ENCODE measurements at places on chromosomes 16 and 17.
A peak's percentile ranks its signal among the peaks of the same experiment; 100 is the strongest.

GRCh38 chr16:75250809-75251279 lies 580 bp downstream of the BCAR1 start:
- no peak for DNase-seq

GRCh38 chr16:50819706-50820105 lies 77.8 kb downstream of the CYLD start:
- no peak for DNase-seq

DNA sequence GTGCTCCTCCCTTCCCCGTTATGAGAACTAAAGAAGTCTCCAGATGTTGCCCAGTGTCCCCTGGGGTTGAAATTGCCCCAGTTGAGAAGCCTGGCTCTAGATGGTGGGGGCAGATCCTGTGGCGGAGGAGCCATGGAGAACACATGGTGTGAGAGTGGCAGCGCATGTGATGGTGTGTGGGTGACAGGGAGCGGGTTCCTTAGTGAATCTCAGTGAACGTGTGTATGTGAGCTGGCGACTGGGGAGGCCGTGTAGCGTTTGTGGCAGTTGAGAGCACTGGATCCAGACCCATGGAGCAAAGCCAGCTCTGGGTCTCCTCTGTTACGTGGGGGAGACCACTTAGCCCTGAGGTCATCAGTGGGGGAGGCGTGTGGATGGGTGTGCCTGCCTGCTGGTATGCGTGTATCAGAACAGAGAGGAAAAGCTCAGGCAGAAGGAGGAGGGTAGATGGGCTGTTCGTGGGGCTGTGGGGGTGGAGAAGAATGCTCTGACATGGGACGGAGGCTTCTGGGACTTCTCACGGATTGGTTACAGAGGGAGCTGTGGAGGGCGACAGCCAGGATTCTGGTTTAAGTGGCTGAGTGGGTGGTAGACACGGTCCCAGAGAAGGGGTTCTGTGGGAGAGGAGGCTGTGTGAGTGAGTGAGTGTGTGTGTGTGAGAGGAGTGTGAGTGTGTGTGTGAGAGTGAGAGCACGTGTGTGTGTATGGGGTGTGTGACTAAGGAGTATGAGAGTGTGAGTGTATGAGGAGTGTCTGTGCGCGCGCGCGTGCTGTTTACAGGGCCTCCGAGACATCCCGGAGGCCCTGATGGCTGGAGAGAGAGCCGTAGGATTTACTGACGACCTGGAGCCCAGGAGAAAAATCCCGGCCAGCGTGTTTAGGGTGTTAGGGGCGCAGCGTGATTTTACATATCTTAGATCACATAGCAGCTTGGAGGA lies 193.8 kb downstream of the SNX29 start:
- DNase-seq: no peak

DNA sequence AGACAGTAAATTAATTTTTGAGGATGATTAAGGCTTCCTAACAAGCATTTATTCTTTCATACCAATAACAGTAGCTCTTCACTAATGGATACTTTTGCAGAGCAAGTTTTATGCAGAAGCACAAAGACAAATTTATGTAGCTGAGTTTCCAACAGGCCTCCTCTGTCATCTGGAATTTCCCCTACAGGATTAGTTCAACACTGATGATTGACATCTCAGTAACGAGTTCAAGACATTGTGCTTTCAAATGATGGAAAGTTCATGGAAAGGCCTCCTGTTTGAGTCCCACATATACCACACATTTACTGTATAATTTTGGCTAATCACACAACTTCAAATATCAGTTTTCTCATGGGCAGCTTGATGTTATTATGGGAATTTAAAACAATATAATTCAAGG lies 40.6 kb downstream of the ABCA10 start:
- no peak for DNase-seq

DNA sequence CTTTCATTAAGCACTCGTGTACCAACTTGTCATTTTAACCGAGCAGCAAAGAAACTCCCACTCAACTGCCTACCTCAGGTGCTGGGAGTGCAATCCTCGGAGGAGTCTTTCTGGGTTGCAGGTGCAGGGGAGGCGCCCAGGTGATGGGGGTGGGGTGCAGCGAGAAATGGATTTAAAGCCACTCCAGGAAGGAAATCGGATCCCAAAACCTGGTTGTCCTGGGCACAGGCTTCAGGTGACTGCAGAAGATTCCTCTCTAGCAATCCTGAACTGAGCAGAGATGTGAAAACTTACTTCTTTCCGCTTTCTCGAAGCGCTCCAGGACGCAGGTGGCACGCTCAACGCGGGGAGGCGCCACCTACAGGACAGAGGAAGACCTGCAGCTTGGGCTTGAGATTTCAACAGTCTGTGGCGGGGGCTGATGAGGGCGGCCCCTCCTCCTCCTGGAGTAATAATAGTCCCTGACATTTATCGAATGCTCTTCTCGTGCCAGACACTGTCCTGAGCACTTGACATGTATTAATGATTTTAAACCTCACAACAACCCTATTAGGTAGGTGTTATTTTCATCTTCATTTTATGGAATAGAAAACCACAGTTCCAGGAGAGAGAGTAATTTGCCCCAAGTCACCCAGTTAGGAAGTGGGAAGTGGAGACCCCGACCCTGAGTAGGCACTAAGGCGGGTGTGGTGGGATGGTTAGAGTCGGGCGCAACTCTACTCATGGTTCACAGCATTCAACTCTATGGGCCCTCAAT lies 27.2 kb upstream of the SKAP1 start:
- peak; percentile 42 for DNase-seq

GRCh38 chr16:14496786-14497185 lies 133.3 kb downstream of the PARN start:
- DNase-seq: no peak

- DNase-seq: no peak
Observed at GRCh38 chr16:31397096-31397660, 4.0 kb downstream of the ITGAD start.

- DNase-seq: no peak
Observed at GRCh38 chr16:27316038-27316680, 2.4 kb downstream of the IL4R start.

- no peak for DNase-seq
Observed at GRCh38 chr16:64532117-64532516, 589.7 kb downstream of the CDH11 start.

- no peak for DNase-seq
Observed at GRCh38 chr16:82136956-82137821, 32.8 kb downstream of the MPHOSPH6 start.

DNA sequence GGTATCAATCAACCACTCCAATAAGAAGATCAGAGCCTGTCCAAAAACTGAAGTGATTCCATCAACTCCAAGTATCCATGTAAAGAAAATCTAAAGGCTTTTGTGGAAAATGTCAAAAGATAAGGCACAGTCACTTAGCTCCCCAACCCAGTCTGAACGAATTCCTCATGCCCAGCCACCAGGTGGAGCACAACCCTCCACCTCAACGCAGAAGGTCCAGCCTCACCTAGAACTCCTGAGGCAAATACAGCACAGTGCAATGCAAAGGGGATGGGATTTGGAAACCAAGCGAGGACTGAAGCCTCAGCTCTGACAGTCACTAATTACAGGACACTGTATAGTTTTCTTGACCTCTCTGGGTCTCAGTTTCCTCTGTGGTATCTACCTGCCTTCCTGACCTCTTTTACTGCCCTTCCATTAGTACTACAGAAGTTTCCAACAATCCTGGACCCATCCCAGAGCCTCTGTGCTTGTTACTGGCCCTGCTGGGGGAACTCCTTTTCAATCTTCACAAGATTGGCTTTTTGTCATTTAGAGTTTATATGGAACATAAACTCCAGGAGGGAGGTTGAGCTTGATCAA lies 2.0 kb downstream of the NCBP3 start:
- no peak for DNase-seq

GRCh38 chr16:49866595-49867071 lies 10.7 kb upstream of the ZNF423 start:
- no peak for DNase-seq

GRCh38 chr16:87690911-87691685 lies 74.7 kb downstream of the KLHDC4 start:
- DNase-seq: no peak

DNA sequence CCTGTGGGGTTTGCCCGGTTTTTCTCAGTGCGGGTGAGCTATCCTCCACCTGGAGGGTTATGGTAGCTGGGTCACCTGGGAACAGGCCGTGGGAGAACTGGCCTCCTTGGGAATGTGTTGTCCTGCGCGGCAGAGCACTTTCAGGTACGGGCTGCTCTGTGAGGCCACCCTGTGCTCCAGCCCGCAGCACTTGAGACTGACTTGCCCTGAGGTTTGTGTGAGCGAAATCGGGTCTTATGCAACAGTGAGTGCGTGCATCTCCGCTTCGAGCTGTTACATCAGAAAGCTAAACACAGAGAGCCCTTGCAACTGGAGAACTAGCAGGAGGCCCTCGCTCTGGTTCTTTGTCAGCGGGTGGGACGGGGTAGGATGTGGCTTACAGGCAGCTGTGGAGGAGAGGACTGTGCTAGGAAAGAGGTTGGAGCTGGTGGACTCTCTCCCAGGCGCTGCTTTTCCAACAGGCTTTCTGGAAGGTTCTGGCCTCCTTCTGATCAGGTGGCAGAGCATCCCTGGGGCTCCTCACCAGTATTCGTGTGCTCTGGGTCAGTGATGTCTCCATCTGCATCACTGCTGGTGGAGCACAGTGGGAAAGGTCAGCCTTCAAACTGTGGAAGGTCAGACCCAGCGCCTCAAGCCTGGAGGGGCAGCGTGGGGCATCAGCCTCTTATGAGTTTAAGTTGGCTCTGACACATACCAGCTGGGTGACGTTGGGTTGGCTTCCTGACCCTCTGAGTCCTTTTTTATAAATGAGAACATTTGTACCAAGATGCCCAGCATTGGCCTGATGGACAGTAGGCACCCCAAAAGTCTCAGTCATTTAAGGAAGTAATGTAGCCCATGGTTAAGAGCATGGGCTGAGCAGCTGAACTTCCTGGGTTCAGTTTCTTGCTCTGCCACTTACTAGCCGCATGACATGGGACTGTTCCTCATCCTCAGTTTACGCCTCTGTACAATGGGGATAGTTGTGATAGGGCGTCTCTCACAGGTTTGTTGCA lies 76.3 kb downstream of the KSR1 start:
- no peak for DNase-seq

GRCh38 chr17:50608700-50609379 lies 25.8 kb upstream of the ABCC3 start:
- no peak for DNase-seq

GRCh38 chr17:13597723-13598347 lies 3.9 kb downstream of the HS3ST3A1 start:
- DNase-seq: no peak

DNA sequence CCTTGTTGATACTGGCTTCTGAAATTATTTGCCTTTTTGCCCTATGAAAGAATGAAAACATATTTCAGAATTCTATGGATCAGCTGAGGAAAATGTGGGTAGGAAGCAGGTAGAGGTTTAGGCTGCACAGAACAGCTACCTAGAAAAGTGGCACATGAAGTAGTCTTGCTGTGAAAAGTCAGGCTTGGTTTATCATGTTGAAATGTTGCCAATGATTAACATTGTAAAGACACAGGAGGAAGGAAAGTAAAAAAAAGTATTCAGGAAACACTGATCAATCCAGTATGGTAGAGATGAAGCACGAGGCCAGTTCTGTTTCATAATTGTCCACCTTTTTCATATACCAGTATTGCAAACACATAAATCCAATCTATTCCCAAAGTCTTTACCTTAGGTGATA lies 29.9 kb downstream of the ABCA6 start:
- DNase-seq: no peak

DNA sequence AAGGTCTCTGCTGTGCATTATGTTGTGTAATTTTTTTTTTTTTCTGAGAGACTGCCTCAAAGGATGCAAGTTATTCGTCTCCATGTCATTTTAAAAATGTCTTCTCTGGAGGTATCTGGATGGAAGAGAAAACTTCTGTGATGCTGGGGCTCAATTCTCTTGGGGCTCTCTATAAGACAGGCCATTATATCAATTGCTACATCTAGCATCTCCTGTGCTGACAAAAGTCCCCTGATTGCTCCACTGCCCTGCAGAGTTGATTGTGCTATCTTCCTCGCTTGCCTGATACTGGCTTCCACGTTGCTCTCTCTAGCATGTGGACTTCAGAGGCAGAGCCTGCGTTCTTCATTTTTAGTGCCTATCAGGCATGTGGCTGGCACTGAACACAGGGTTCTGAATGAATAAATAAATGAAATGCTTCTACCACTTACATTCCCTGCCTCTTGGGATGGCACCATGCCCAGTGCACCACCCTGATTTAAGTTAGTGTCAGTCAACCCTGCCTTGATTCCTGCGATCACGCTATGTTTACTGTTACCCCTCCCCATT lies 1035.5 kb upstream of the EEF2KMT start:
- no peak for DNase-seq

- DNase-seq: no peak
Observed at GRCh38 chr17:40526668-40527067, 25.2 kb upstream of the TNS4 start.

DNA sequence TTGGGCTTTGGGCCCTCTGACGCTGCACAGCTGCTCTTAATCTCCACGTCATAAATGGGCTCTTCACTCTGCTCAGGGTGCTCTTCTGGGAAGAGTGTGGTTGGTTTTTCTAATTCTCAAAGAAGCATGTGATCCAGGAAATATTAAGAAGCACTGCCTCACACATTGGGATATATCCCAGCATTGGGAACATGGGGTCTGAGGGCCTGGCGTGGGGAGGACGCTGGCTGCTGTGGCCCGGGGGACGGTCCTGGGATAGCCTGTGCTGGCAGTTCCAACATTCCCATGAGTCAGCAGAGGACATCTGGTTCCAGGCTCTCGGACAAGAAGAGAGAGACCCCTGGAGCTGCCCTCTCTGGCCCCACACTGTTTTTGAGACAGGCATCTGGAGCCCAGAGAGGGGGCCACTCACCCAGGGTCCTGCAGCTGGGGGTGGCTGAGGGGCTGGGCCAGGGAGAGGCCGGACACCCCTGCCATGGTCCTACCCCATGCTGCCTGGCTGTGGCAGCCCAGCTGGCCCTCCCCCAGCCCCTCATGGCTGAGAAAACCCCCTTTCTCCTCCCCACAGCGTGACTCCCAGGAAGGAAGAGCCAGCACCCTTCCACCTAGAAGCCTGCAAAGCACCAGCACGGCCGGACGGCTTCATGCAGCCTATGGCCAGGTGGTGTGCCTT lies 58.8 kb downstream of the NT5M start:
- DNase-seq: no peak

DNA sequence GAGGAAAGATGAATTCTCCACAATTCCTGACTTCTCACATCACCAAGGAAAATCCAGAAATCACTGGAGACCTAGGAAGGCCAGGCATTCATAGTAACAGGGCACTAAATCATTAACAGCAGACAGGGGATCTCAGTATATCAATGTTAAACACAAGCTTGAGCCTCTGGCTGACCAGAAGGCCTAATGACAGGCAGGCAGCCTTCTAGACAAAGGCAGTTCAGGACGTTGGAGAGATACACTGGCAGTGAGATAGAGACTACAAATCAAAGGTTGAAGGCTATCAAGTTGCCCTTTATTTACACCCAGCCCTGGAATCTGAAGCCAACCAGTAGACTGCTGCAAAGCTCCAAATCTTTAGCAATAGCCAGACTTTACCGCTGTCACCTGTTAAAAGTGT lies 422.8 kb upstream of the CCL2 start:
- DNase-seq: no peak

Measured in activated gamma-delta T cell (primary cell).